ENCODE measurements at places on chromosomes 2 and 18. TPM values are rescaled to one million over a fixed set of nuclear protein-coding genes. Genes with fewer than 3 reads are reported as not detected.

- H3K4me1 ChIP-seq = no peaks in the 10 kb centered on the region
- H3K36me3 ChIP-seq = no peaks in the 10 kb centered on the region
- H3K27me3 ChIP-seq = no peaks in the 10 kb centered on the region
- no peak overlapping the region for H3K27ac ChIP-seq
Observed at GRCh38 chr18:51890762-51891161, 449.2 kb upstream of the DCC start.

GRCh38 chr2:160890667-160891352, 269.4 kb upstream of the TANK start:
- H3K27me3 ChIP-seq = no peaks in the 10 kb centered on the region
- no peak overlapping the region for H3K4me3 ChIP-seq
- no peak overlapping the region for H3K27ac ChIP-seq
- no peak for DNase-seq
- H3K36me3 ChIP-seq = no peaks in the 10 kb centered on the region

The ACOXL gene
- total RNA-seq = not detected

The USP34 gene
- total RNA-seq = 105 TPM

- no peak overlapping the region for H3K4me3 ChIP-seq
- H3K27ac ChIP-seq = no peak overlapping the region
- no peaks in the 10 kb centered on the region for H3K4me1 ChIP-seq
- peaks cover 53% of the 10 kb centered on the region for H3K27me3 ChIP-seq
- DNase-seq = no peak
Observed at GRCh38 chr2:170276925-170277629, 99.1 kb downstream of the MYO3B start.

The SERPINB12 gene
- total RNA-seq = not detected

DNA sequence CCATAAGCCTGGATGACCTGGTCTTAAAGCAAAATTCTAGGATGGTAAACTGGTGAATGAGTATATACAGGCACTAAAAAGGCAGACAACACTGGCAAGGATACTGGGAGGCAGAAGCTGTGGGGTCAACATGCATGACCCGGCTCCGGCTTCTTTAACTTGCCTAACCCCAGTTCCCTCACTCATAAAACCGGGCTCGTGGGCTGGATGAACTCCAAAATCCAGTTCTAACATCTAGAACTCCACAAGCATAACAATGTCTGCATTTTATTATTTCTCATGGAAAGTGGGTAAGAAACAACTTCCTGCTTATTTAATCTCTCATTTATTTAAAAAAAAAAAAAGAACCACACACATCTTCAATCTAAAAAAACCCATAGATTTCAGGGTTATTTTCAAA, 57.3 kb downstream of the FARSB start:
- no peak overlapping the region for H3K4me3 ChIP-seq
- no peaks in the 10 kb centered on the region for H3K27me3 ChIP-seq
- H3K36me3 ChIP-seq = peaks cover 76% of the 10 kb centered on the region

- H3K36me3 ChIP-seq = no peaks in the 10 kb centered on the region
- peak overlapping the region; percentile 86 for H3K27ac ChIP-seq
- H3K4me3 ChIP-seq = peak overlapping the region; percentile 60
- DNase-seq = peak; percentile 98
Observed at GRCh38 chr2:54903736-54904554, 146.3 kb downstream of the RTN4 start.

- H3K36me3 ChIP-seq = peaks cover 13% of the 10 kb centered on the region
- H3K4me3 ChIP-seq = no peak overlapping the region
- H3K27me3 ChIP-seq = no peaks in the 10 kb centered on the region
- H3K27ac ChIP-seq = no peak overlapping the region
- no peak for DNase-seq
Observed at GRCh38 chr2:3211256-3212060, 166.2 kb downstream of the EIPR1 start.

The STAT4 gene
- 1.4 TPM for total RNA-seq

GRCh38 chr2:48677450-48677849, 59.8 kb downstream of the GTF2A1L start:
- H3K36me3 ChIP-seq = no peaks in the 10 kb centered on the region
- no peaks in the 10 kb centered on the region for H3K27me3 ChIP-seq
- H3K27ac ChIP-seq = no peak overlapping the region
- no peak for DNase-seq

The ACMSD gene
- not detected for total RNA-seq

GRCh38 chr2:16389611-16390010, 276.0 kb downstream of the CYRIA start:
- DNase-seq = no peak
- no peaks in the 10 kb centered on the region for H3K27me3 ChIP-seq
- H3K27ac ChIP-seq = no peak overlapping the region
- H3K4me3 ChIP-seq = no peak overlapping the region
- H3K36me3 ChIP-seq = no peaks in the 10 kb centered on the region

DNA sequence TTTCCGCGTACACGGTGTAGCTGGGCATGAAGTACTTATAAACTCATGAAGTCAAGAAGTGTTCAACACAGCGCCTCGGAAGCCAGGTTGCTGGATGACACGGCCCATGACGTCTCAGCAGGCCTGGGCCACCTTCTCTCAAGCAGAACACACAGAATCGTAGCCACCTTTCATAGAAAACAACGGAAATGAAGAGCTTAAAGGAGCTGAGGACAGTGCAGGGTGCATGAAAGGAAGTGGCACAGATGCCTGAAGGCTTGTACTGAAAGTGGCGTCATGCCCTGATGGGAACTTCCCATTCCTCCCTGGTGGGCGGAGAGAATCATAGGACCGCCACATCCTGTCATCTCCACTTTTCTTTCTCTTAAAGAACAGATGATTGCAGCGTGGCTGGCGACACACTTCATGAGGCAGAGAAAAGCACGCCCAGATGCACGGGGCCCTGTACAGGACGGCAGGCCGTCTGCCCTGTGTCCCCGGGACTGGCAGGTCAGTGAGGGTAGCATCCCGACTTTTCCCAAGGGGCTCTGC, 31.1 kb downstream of the HDAC4 start:
- H3K4me3 ChIP-seq = no peak overlapping the region
- H3K4me1 ChIP-seq = no peaks in the 10 kb centered on the region
- H3K36me3 ChIP-seq = peaks cover 10% of the 10 kb centered on the region
- H3K27ac ChIP-seq = no peak overlapping the region
- DNase-seq = no peak

The PDE11A gene
- total RNA-seq = not detected

GRCh38 chr2:172772633-172773032, 37.0 kb downstream of the RAPGEF4 start:
- DNase-seq = no peak
- H3K4me1 ChIP-seq = no peaks in the 10 kb centered on the region
- H3K27ac ChIP-seq = no peak overlapping the region
- no peaks in the 10 kb centered on the region for H3K36me3 ChIP-seq
- peaks cover 20% of the 10 kb centered on the region for H3K27me3 ChIP-seq
- H3K4me3 ChIP-seq = no peak overlapping the region

The CPSF3 gene
- total RNA-seq = 51.6 TPM

GRCh38 chr2:216777637-216778273, 82.1 kb downstream of the TNP1 start:
- H3K4me3 ChIP-seq = no peak overlapping the region
- no peaks in the 10 kb centered on the region for H3K36me3 ChIP-seq
- no peaks in the 10 kb centered on the region for H3K27me3 ChIP-seq
- peak; percentile 88 for DNase-seq

GRCh38 chr2:180829261-180829660, 151.1 kb upstream of the UBE2E3 start:
- peak overlapping the region; percentile 31 for H3K4me3 ChIP-seq
- peaks cover 20% of the 10 kb centered on the region for H3K4me1 ChIP-seq
- H3K27me3 ChIP-seq = no peaks in the 10 kb centered on the region
- no peaks in the 10 kb centered on the region for H3K36me3 ChIP-seq
- peak; percentile 33 for DNase-seq

The DPY30 gene
- total RNA-seq = 54.7 TPM

DNA sequence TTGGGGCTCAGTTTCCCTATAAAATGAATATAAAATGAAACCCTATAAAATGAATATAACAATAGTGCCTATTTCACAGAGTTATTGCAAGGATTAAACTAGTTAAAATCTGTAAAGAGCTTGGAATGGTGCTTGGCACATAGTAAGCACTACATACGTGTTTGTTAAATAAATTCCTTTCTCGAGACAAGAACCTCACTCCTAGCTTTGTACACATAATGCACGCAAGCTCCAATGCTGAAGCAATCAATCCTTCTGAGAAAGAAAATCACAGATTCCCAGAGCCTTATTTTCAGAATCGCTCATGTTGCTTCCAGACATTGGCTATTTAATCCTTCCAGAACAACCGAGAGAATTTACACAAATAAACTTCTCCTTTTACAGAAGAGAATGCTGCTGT, 440.9 kb downstream of the IRS1 start:
- no peak overlapping the region for H3K4me3 ChIP-seq
- no peak overlapping the region for H3K27ac ChIP-seq
- H3K4me1 ChIP-seq = no peaks in the 10 kb centered on the region
- H3K27me3 ChIP-seq = no peaks in the 10 kb centered on the region
- no peaks in the 10 kb centered on the region for H3K36me3 ChIP-seq
- no peak for DNase-seq

- H3K36me3 ChIP-seq = peaks cover 11% of the 10 kb centered on the region
- DNase-seq = no peak
- no peaks in the 10 kb centered on the region for H3K27me3 ChIP-seq
- no peak overlapping the region for H3K4me3 ChIP-seq
- H3K4me1 ChIP-seq = peaks cover 37% of the 10 kb centered on the region
Observed at GRCh38 chr2:9549420-9549819, 6.2 kb downstream of the ADAM17 start.

The TUBA3E gene
- total RNA-seq = not detected

The FAHD2A gene
- 24.1 TPM for total RNA-seq

DNA sequence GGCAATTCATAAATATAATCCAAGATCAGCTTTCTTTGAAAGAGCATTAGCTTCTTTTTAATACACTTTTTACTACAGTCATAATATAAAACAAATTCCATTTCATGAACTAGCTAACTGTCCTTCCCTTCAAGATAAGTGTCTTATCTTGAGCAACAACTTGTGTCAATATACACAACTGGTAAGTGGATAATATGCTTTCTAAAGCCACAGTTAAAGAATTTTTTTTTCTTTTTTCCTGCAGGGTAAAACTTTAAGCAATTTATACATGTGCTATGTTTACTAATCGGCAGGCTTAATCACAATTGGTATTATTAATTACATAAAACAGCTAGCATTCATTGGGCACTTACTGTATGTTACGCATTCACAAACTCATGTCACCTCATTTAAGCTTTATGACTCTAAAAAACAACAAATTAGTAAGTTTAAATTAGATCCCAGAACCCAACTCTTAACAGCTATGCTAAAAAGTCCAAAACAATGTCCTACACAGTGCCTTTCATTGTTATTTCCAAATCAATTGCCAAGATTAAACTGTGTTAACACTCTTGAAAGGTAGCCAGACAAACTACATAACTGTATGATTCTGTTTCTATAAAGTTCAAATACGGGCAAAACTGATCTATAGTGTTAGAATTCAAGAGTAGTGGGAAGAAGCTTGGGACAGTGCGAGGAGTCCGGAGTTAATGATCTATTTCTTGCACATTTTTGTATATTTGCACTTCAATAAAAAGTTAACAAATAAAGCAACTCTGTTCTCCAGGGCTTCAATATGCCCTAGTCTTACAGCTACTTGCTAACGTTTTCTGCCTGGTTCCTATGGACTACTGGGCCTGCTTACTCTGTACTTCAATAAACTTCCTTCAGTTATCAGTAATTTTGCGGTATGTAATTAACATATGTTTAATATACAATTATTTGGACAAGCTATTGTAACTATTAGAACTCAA, 6.0 kb downstream of the TXNL1 start:
- H3K36me3 ChIP-seq = peaks cover 48% of the 10 kb centered on the region
- H3K4me3 ChIP-seq = no peak overlapping the region
- peaks cover 30% of the 10 kb centered on the region for H3K4me1 ChIP-seq
- no peaks in the 10 kb centered on the region for H3K27me3 ChIP-seq
- H3K27ac ChIP-seq = no peak overlapping the region

The COL4A4 gene
- total RNA-seq = 0.25 TPM

GRCh38 chr2:217616936-217617335, 385.9 kb downstream of the TNS1 start:
- no peaks in the 10 kb centered on the region for H3K4me1 ChIP-seq
- no peak for DNase-seq
- no peak overlapping the region for H3K4me3 ChIP-seq
- no peaks in the 10 kb centered on the region for H3K36me3 ChIP-seq

- peaks cover 17% of the 10 kb centered on the region for H3K4me1 ChIP-seq
- no peaks in the 10 kb centered on the region for H3K36me3 ChIP-seq
- H3K4me3 ChIP-seq = no peak overlapping the region
- no peak overlapping the region for H3K27ac ChIP-seq
Observed at GRCh38 chr2:166188084-166188483, 60.3 kb upstream of the SCN1A start.

DNA sequence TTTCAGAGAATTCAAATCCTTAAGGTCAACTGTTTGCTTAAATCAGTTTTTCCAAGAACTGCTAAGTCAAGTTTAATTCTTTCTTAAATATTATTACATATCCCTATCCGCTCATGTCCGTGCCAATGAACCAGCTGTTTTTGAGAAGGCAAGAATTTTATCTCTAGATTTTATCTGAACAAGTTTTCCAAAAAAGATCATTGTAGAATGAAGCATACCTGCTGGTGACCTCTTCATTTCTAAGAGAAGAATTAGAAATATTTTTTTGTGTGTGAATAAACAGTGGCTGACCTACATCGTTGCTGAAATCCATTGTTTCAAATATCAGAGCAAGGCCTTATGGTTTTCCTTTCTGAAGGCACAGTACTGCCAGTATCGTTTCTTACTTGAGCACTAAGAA, 58.4 kb upstream of the RND3 start:
- H3K4me1 ChIP-seq = no peaks in the 10 kb centered on the region
- H3K27me3 ChIP-seq = no peaks in the 10 kb centered on the region
- H3K4me3 ChIP-seq = no peak overlapping the region
- DNase-seq = no peak
- no peak overlapping the region for H3K27ac ChIP-seq

DNA sequence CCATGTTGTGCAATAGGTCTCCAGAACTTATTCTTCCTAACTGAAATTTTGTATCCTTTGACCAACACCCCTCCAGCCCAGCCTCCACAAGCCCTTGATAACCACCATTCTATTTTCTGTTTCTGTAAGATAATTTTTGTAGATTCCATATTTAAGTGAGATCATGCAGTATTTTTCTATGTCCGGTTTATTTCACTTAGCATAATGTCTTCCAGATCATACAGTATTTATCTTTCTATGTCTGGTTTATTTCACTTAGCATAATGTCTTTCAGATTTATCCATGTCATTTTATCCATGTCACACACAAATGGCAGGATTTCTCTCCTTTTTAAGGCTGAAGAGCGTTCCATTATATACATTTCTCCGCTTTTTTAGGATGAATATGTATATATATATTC, 24.4 kb upstream of the ONECUT2 start:
- no peaks in the 10 kb centered on the region for H3K4me1 ChIP-seq
- H3K27ac ChIP-seq = no peak overlapping the region
- H3K36me3 ChIP-seq = peaks cover 10% of the 10 kb centered on the region

All from MCF 10A (cell line).